ENCODE measurements at places on chromosomes 6 and 20. TPM values are rescaled to one million over a fixed set of nuclear protein-coding genes. Genes with fewer than 3 reads are reported as not detected.

FKBP1C gene
- 0.43 TPM for total RNA-seq

ZMYND8 gene
- 20.3 TPM for total RNA-seq

MROH8 gene
- total RNA-seq: 2.6 TPM

ULBP1 gene
- 1.6 TPM for total RNA-seq

EIF6 gene
- 107 TPM for total RNA-seq

IRF4 gene
- not detected for total RNA-seq

CFAP206 gene
- total RNA-seq: 0.86 TPM

AHCY gene
- total RNA-seq: 81.5 TPM

BPIFA1 gene
- total RNA-seq: not detected

ULBP3 gene
- 17.3 TPM for total RNA-seq

MAN1A1 gene
- 104 TPM for total RNA-seq

SLPI gene
- total RNA-seq: not detected

OOEP gene
- total RNA-seq: under 0.01 TPM

ATP9A gene
- 9.3 TPM for total RNA-seq

HRH3 gene
- not detected for total RNA-seq

HLA-DRB1 gene
- total RNA-seq: not detected

PRIM2 gene
- total RNA-seq: 33.8 TPM

PHACTR3 gene
- total RNA-seq: not detected

DEFB128 gene
- not detected for total RNA-seq

OR12D3 gene
- total RNA-seq: not detected

CGA gene
- not detected for total RNA-seq

SYCP2L gene
- total RNA-seq: not detected

BCAS1 gene
- total RNA-seq: under 0.01 TPM

LHFPL5 gene
- not detected for total RNA-seq

PRSS35 gene
- 5.2 TPM for total RNA-seq

LTV1 gene
- 19.6 TPM for total RNA-seq

BPI gene
- total RNA-seq: not detected

FNDC1 gene
- under 0.01 TPM for total RNA-seq

MACROD2 gene
- total RNA-seq: 1.6 TPM
